ENCODE measurements at places on chromosomes 1 and 21.

DNA sequence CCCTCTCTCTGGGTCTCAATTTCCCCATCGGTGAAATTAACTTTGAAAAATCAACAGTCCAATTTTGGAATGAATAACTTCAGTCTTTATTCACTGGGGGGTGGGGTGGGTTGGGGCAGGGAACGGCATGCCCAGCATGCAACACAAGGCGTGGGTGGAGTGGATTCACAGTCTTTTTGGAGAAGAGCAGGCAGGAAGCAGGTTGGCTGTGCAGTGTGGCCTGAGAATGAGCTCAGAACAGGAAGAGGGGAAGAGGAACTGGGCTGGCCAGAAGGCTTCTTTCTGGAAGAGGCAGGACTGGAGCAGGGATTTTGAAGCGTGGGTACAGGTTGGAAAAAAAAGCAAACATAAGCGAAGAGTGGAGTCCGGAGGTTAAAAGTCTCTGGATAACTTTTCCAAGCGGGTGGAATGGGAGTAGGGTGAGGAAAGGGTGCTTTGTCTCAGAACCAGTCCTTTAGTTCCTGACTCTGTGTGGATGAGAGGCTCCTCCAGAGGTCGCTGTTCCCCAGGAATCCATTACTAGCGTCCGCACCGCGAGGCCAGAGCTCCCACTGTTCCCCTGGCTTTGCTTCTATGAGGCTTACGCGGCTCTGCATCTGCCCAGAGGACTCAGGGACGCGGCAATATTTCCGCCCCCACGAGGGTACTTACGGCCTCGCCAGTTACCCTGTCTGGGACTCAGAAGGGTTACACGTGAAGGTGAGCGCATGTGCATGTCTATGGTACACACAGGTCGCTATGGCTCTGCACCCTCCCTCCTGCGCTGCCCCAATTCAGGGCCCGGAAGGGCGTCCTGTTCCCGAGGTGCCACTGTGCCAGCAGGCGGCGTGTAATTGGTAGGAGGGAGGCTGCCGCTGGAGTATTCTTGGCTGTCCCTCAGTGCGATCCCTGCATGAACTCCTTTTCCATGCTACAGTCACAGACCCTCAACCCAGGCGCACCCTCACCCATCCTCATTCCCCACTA, 5.5 kb upstream of the FOXD2 start:
- peak; percentile 66 for DNase-seq

- no peak for DNase-seq
Measured at GRCh38 chr21:20108016-20108415, 890.2 kb upstream of the NCAM2 start.

GRCh38 chr1:206925106-206925736, 3.5 kb upstream of the FCMR start:
- no peak for DNase-seq

DNA sequence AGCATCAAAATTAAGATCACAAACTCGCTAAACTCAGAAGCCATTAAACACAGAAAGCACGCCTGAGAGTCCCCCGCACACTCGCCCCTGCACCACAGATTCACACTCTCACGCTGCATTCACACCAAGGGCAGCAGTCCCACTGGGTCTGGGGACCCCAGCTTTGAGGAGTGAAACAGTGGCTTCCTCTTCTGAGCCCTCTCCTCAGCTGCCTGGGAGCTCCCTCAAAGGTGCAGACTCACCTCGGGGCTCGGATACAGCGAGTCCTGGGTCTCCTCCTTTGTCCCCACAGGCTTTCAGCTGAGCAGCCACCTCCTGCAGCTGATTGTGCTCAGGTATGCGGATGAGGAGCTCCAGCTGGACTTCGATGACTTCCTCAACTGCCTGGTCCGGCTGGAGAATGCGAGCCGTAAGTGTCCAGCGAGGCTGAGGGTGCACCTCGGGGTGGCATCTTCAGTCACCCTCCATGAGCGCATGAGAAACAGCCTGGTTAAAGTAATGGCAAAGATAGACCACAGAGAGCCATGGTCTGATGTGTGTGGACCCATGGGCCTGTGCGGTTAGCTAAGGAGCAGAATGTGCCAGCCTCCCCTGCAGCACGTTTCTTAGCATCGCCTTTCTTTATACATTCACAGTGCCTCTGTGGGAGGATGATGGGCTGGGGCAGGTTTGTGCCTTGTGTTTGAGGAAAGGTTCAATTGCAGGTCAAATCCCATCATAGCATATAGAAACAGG, 47.9 kb downstream of the CAPN9 start:
- DNase-seq: no peak

DNA sequence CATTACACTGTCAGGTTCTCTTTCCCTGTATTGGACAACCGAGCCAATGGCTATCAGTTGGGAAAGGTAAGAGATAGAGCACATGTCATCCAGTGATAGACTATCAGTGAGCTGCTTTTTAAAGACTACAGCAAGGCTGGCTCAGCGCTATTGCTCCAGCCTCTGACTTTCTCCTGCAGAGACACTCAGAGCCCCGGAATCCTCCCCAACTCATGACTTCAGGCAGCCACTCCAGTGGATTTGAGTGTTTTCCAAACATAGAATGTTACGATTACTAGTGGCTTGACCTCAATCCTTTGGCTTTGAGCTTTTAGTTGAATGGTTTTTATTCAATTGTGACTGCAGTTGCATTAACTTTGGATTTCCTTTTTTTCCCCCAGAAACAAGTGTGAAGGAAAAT, 331.9 kb downstream of the DISC1 start:
- no peak for DNase-seq

GRCh38 chr1:25795946-25796810, 3.8 kb upstream of the SELENON start:
- peak; percentile 79 for DNase-seq

GRCh38 chr1:221347706-221348105, 394.2 kb downstream of the DUSP10 start:
- no peak for DNase-seq

DNA sequence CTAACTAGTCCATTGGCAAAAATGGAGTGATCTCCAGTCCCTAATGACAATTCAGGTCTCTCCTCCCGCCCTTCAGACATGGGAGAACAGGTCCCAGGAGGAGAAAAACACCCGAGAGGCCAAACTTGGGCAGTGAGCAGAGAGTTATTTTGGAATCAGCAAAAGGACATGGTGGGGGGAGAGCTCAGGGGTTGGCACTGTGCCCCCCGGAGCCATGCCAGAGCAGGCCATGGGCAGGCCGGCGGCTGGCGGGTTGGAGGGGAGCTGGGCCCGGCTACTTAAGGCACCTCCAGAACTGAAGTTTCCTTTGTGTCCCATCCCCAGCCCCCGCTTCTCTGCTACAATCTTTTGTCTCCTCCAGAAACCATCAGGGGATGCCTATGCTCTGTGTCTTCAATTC, 7.1 kb downstream of the LGR6 start:
- DNase-seq: no peak

DNA sequence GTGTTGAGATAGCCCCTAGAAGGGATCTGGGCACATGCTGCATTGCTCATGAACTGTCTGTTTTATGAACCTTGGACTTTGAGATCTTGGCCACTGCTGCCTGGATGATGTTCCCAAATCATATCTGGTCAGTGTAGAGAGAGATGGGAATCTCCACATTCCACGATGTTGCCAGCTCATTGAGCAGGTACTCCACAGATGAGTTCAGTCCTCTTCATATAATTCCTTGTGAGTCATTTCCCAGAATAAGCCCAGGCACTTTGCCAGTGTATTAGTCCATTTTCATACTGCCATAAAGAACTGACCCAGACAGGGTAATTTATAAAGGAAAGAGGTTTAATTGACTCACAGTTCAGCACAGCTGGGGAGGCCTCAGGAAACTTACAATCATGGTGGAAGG, 254.0 kb upstream of the RUNX1 start:
- DNase-seq: no peak

DNA sequence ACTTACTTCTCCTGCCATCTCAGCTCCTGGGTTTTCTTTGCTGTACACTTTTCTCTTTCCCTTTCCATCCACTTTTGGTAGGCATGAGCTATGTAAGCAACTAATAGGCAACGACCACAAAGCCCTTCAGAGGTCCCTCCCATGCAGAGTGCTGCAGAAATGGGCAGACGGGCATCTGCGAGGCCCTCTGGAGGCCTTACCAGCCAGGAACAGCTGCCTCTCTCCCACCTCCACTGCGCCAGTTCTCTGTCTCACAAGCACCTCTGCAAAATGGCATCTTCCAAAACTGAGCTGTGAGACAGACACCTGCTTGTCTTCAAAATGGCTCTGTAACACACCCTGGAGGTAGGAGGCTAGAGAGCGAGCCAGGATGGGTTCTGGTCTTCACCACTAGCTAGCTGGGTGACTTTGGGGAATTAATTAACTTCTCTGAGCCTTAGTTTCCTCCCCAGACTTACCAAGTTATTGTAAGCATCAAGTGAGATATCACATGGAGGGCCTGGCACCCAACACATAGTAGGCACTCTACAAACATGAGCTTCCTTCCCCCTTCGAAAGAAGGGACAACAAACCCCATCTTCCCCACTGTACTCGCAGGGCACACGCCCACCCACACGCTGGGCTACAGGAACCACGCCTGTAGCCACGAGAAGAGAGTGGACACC, 62.0 kb downstream of the BCAR3 start:
- DNase-seq: no peak

DNA sequence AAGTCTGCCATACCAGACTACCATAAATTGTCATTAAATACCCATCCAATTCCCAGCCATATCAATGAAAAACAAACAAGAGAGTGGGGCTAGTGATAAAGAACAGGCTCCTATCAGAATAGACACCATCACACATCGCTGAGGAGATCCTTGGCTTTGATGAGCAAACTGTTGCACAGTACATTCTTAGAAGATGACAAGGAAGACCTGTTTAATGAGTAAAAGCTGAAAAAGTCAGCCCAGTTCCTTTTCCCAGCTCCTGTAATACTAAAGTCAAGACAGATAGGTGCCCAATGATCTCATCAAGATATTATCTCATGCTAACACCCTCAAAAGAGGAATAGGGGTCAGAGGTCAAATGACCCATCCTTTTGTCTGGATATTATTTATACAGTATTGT, 164.5 kb upstream of the COA6 start:
- DNase-seq: no peak

DNA sequence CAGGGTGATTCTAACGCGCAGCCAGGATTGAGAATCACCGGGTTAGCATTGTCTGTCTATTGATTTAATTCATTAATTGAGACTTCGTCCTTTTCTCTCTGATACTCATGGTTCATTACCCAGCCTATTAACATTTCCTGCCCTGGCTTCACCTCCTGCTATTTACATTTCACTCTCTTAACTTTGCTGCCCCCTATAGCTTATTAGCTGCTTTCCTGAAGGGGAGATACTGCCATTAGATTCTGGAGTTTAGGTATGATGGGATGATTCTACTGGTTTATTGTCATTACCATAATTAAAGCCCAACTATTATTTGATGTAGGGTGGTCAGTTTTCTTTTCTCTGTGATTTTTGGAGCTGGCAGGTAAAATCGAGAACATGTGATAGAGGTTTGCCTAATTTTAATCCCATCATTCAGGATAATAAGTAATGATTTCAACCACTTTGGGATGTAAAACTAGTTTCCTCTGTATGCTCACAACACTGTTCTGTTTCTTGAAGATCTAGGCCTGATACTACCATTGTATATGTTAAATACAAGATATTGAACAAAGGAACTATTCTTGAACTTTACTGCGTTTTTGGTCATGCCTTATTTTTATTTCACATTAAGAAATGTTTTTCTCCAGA, 6.4 kb downstream of the PPP2R5A start:
- DNase-seq: no peak

- DNase-seq: no peak
Measured at GRCh38 chr1:116255486-116256285, 117.4 kb upstream of the ATP1A1 start.

Measured in breast epithelium (tissue), 4 donors.